ENCODE measurements at places on chromosomes 1 and 21.
A peak's percentile ranks its signal among the peaks of the same experiment; 100 is the strongest.

GRCh38 chr1:91809317-91809716 is 76.6 kb downstream of the TGFBR3 start:
- H3K4me1 ChIP-seq = peaks cover 79% of the 10 kb centered on the region
- no peak overlapping the region for H3K4me3 ChIP-seq
- peaks cover 1% of the 10 kb centered on the region for H3K36me3 ChIP-seq
- DNase-seq = no peak
- H3K27me3 ChIP-seq = no peaks in the 10 kb centered on the region

DNA sequence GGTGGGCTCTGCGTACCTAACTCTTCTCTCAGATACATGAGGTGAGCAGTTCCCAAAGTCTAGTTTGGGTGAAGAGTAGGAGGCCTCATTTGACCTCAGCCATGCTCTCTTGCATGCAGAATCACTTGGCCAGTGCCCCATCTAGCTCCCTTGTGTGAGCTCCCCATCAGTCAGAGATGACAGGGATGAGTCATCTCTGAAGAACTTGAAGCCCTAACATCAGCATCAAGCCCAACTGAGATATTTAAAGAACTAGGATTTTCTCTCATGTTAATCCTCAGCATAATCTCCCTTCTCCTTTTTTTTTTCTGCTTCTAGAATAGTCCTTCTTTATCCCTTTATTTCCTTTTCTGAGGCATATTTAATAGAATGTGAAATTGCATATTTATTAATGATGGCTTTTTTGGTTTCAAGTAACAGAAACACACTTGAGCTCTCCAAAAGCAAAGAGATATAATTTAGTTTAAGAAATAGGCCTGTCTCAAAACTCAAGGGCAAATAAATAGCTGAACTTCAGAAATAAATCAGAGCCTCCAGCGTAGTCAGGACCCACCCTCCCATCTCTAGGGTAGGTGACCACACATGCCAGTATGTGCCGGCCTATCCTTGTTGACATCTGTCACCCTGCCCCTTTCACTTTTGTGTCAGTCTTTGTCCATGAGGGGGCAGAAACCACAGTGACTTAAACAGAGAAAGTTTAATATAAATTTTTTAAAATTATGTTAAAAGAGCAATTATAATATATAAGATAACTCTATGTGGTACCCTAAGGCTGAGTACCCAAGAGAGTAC is 112.3 kb downstream of the TSEN15 start:
- H3K27ac ChIP-seq = no peak overlapping the region
- H3K27me3 ChIP-seq = no peaks in the 10 kb centered on the region
- no peak overlapping the region for H3K4me3 ChIP-seq

GRCh38 chr1:51504806-51505525 is 14.1 kb downstream of the EPS15 start:
- no peak overlapping the region for H3K4me3 ChIP-seq
- 0 out of 3 replicates have a peak, but pooled peaks cover 3% of the 10 kb centered on the region for H3K36me3 ChIP-seq
- no peak overlapping the region for H3K27ac ChIP-seq
- DNase-seq = peak; percentile 7

- peaks cover 74% of the 10 kb centered on the region for H3K36me3 ChIP-seq
- H3K27me3 ChIP-seq = no peaks in the 10 kb centered on the region
- no peak overlapping the region for H3K27ac ChIP-seq
- no peak overlapping the region for H3K4me3 ChIP-seq
Measured at GRCh38 chr1:12594966-12595756, 22.8 kb downstream of the DHRS3 start.

- H3K27me3 ChIP-seq = no peaks in the 10 kb centered on the region
- DNase-seq = no peak
- H3K4me1 ChIP-seq = peaks cover 17% of the 10 kb centered on the region
- peaks cover 19% of the 10 kb centered on the region for H3K36me3 ChIP-seq
- H3K27ac ChIP-seq = no peak overlapping the region
- no peak overlapping the region for H3K4me3 ChIP-seq
Measured at GRCh38 chr21:46557469-46557868, 47.4 kb downstream of the S100B start.

DNA sequence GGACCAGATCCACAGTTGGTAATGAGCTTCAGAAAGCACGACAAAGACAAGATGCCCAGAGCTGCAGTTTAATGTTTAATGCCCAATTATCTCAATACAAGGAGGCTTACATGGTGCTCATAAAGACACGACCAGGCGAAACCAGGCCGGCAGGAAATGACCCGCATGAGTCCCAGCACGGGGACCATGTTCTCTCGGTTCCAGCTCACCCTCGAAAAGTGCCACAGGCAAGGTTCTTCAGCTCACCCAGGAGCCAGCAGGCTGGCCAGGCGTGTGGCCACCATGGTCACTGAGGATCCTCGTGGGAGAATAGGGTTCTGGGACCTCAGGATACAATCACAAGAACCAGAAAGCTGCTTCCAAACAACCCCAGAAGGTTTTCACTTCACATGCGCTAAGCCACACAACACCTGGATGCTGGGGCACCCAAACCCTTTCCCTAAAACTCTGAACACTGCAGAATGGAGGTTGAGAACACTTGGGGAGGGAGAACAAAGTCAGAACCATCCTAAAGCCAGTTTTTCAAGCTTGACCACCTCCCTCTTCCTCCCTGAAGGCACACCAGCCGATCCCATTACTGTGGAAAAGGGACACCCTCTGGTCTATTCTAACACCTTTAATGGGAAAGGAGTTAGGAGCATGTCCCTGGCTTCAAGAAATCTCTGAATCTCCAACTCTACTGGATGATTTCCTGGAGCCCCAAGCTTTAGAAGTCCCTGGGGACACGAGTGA is 22.6 kb upstream of the ASAP3 start:
- no peaks in the 10 kb centered on the region for H3K27me3 ChIP-seq
- no peak for DNase-seq
- H3K36me3 ChIP-seq = peaks cover 13% of the 10 kb centered on the region
- H3K4me1 ChIP-seq = peaks cover 9% of the 10 kb centered on the region

DNA sequence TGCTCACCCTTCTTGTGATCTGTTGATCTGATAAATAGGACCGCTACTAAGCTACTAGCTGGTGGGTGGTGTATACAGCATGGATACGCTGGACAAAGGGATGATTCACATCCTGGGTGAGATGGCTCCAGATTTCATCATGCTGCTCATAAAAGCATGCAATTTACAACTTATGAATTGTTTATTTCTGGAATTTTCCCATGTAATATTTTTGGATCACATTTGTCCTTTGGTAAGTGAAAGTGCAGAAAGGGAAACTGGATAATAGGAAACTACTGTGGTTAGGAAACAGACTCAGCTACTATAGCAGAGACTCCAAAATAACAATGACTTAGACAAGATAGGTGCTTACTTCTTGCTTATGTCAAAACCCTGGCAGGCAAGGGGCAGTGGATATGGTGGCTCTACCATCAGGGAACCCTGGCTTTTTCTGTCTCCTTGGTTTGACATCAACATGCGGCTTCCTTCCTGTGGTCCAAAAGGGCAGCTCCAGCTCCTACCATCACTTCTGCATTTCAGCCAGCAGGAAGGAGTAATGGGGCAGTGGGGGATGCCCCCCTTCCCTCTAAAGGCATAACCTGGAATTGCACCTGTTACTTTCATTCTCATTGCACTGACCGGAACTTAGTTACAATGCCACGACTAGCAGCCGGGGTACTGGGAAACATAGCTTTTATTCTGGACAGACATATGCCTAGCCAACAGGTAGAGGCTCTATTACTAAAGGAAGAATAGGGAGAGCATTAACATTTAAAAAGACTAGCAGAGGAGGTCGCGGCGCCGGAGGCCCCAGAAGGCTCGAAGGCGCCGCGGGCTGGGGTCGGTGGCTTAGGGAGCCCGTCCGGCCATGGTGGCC is 13.8 kb upstream of the AK2 start:
- H3K4me1 ChIP-seq = peaks cover 68% of the 10 kb centered on the region
- DNase-seq = peak; percentile 60
- H3K27me3 ChIP-seq = no peaks in the 10 kb centered on the region

GRCh38 chr21:26842974-26843932 is 2.0 kb downstream of the ADAMTS1 start:
- 0 out of 2 replicates have a peak, but pooled peaks cover 27% of the 10 kb centered on the region for H3K4me1 ChIP-seq
- H3K36me3 ChIP-seq = no peaks in the 10 kb centered on the region
- no peak for DNase-seq
- H3K27ac ChIP-seq = no peak overlapping the region
- peaks cover 45% of the 10 kb centered on the region for H3K27me3 ChIP-seq
- no peak overlapping the region for H3K4me3 ChIP-seq

DNA sequence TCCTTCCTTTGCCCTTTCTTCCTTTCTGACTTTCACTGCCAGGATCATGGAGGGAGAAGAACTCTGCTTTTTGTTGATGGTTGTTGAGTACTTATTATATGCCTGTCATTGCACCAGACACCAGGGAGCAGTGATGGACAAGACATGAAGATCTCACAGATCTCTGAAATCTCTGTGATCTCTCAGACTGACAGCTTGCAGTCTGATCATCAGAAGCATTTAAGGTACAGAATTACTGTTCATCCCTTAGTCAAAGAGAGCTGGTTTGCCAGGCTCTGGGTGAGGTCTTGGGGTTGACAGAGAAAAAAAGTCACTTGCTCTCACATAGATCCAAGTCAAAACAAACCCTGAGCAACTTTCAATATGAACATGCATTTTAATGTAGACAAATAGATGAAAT is 299.5 kb upstream of the FMN2 start:
- no peaks in the 10 kb centered on the region for H3K27me3 ChIP-seq
- DNase-seq = no peak
- no peak overlapping the region for H3K27ac ChIP-seq
- H3K36me3 ChIP-seq = no peaks in the 10 kb centered on the region

GRCh38 chr1:21909286-21909759 is 27.8 kb downstream of the HSPG2 start:
- no peak overlapping the region for H3K27ac ChIP-seq
- no peaks in the 10 kb centered on the region for H3K27me3 ChIP-seq
- no peak overlapping the region for H3K4me3 ChIP-seq
- DNase-seq = no peak
- peaks cover 53% of the 10 kb centered on the region for H3K4me1 ChIP-seq
